ENCODE measurements at places on chromosomes 13 and 19.

DNA sequence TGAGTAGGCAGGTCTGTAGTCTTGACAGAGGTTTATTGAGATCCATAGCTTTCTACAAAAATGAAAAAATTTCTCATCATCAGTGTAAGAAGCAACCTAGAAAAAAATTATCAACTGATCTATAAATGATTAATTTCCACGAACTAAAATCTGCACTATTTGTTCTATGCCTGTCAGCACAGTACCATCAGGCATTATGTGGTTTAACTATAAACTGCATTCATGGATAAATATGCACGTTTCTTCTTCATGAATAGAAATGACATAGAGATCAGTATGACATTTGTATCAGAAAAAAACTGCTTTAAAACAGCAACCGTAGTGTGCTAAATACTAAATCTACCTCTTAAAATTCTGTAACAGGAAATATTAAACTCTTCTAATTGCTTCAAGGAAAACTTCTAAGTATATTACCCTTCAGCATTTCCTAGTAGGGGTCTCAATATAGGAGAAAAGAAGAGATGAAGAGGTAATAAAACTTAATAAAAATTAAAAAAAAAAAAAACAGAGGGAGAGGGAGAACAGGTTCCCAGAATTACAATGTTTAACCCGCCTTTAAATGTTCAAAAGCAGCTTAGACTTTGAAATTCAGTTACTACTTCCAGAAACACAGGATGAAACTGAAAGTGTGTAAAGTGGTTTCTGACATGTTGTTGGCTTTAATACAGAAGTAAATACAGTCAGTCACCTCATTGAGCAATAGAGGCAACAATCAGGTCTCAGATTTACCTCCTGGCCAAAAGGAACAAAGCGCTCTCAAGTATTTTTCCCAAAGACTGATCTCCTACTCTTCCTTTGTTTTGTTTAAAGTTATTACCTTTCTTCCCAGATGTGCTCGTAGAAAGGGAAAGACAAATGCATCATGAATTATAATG, 144.4 kb downstream of the DIAPH3 start:
- no peak for DNase-seq

DNA sequence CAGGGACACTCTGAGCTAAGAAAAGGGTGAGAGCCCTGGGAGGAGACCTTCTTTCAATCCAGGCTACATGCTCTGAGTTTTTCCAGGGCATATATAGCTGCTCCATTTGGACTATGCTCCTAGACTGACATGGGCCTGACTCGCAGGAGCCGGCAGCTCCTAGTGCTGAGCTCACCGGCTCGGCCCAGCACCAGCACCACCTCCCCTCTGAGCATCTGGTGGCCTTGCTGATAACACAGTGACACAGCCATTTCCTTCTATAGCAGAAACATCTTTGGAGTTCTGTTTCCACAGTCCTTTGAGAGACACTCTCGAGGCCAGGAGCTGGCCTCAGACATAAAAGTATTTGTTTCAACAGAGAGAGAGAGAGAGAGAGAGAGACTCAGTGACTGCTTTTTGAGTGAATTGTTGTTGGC, 184.9 kb downstream of the TM9SF2 start:
- peak; percentile 12 for DNase-seq

DNA sequence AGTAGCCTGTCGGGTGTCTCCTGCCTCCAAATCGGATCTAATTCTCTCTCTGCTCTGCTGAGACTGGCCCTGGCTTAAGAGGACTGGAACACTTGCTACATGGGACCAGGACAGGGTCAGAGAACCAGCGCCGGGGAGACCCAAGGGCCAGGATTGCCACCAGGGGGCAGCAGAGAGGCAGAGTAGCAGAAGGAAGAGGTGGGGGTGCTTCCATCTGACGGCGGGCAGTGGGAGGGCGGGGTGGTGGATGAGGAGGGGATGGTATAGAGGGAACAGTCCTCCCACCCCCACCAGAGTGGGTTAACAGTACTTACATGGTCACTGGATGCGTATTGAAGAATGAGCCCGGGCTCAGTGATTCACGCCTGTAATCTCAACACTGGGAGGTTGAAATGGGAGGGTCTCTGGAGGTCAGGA, 11.9 kb downstream of the SELENOW start:
- peak; percentile 75 for DNase-seq

- DNase-seq, result no peak
These were observed 27.9 kb upstream of the KLF2 start for GRCh38 chr19:16296713-16297112.

- DNase-seq, result no peak
These were observed 333.3 kb upstream of the HTR2A start for GRCh38 chr13:47230155-47230554.

DNA sequence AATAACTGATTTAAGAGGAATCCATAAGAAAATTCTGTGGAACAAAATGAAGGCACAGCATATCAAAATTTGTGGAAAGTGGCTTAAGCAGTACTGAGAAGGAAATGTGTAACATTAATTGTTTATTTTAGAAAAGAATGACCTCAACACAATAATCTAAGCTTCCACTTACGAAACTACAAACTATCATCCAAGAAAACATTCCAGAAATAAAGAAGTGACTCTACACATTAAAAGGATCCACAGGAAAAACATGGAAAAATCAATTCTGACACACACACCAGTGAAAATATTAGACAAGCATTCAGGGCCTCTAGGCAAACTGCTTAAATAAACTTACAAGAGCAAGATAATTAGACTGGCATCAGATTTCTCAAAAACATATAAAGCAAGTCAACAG, 14.0 kb downstream of the EXOSC8 start:
- DNase-seq, result no peak

Measured in mucosa of gallbladder (tissue), 1 donor.